ENCODE measurements at places on chromosomes 4 and X. TPM values are rescaled to one million over a fixed set of nuclear protein-coding genes. Genes with fewer than 3 reads are reported as not detected.

GRCh38 chr4:8738471-8738931 lies 133.1 kb downstream of the HMX1 start:
- DNase-seq: no peak

- DNase-seq: no peak
Observed at GRCh38 chr4:80540785-80541469, 205.4 kb downstream of the CFAP299 start.

GRCh38 chr4:8264106-8264505 lies 5.4 kb upstream of the HTRA3 start:
- no peak for DNase-seq

DNA sequence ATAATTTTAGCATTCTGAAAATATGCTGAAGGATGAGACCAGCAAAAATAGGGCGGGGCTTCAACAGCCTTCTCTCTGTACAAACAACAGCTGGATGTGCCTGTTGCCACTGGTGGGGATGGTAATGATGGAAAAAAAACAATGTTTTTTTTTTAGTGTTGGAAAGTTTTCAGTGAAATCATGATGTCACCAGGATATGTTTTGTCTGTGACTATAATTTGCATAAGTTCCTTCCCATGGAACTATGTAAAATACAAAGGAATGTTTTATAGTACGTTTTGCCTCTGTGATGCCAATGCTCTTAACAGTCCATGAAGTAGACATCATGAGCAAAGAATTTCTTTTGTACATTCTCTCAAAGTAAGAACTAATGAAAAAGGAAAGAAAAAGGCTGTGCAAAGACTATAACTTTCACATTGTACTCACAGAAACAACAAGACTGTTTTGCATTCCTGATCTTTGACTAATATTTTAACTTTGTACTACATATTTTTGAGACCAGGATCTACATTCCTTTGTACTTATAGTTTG lies 589.7 kb downstream of the SPRY1 start:
- peak; percentile 64 for DNase-seq

DNA sequence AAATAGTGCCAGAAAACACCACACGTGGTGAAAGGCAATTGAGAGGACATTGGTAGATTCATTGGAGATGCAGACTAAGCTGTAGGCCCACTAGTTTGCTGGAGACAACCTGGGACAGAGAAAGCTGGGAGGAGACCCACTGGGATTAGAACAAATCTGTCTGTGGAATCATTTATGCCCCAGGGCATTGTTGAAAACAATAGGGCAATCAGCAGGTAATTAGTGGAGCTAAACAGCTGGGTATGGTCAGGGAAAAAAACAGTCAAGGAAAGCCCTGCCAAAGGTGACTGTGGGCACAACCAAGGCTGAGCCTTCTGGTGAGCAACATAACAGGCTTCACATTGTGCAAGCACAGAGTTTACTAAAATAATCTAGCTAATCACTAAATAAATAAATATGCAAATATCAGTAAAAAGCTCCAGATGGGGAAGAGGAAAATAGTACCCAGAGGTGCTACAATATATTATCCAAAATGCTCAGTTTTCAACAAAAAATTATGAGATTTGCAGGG lies 9.0 kb downstream of the TCEAL3 start:
- DNase-seq: no peak

- no peak for DNase-seq
Observed at GRCh38 chr4:3294401-3295241, 1.8 kb downstream of the RGS12 start.

DNA sequence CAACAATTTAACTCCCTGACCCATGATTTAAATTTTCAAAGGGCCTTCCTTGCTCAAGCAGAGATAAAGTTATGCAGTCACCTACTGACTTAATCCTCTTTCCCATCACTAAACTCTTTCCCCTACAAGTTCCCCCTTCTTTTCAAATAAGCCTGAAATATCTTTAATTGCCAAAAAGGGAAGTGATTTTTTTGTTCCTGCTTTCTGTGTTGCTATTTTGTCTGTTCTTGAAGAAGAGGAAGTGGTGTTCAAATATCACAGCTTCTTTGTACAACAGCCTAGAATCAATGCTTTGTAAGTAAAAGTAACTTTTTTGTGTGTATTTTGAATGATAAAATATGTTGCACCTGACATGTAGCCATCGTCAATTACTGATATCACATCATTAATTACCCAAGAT lies 595.9 kb downstream of the CENPC start:
- no peak for DNase-seq

DNA sequence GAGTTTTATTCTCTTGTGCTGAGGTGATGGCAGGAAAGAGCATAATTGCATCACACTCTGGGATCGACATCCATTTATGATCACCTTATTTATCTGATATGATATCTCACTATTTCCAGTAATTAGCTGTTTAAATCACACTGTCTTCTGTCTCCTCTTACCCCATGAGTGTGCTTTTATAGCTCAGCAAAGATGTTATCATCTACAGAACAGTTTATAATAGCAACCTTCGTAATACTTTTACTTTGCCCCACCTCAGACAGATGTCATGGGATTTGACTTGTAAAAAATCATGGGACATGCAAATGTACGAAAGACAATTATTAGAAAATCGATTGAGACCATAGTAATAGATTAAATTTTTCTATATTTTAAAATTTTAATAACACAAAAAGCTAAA lies 1122.3 kb upstream of the PCDH10 start:
- no peak for DNase-seq

GRCh38 chr4:7909463-7910262 lies 30.0 kb downstream of the AFAP1 start:
- no peak for DNase-seq

Gene GAGE1
- not detected for total RNA-seq

Gene MAGEA1
- total RNA-seq: not detected

Measured in psoas muscle (tissue), 8 donors.